Breast epithelium (tissue), 4 donors: ENCODE measurements at places on chromosomes 5 and 9.

DNA sequence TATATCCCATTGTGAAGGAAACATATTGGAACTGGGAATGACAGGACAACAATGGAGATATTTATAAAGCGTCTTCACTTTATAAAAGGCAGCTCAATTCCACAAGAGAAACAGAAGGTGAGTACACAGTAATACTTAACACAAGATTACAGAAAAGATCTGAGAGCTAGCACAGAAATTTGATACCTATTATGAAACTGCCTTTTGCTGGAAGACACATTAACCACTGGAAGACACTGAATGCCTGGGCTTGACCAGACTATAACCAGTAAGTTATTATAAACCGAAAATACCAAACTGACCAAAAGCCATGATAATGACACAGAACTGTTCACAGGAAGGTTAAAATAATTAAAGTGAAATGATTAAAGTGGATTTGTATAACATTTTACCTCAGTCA is 195.4 kb downstream of the NR2F1-AS1 start:
- no peak for DNase-seq

DNA sequence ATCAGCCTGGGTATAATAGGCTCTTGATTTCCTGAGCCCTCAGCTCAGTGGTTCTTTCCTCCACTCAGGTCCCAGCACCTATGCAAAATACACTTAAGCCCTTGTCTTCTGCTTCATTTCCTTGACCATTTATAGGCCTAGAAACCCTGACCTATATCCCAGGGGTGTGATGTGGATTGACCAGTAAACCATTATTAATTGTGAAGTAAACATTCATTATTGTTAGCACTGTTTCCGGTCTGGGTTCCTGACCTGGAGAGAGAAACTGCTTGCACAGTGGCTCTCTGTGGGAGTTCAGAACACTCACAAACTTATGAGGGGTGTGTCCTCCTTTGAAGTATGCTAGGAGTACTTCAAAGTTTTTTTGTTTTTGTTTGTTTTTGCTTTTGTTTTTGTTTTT is 19.6 kb upstream of the TOMM5 start:
- no peak for DNase-seq

DNA sequence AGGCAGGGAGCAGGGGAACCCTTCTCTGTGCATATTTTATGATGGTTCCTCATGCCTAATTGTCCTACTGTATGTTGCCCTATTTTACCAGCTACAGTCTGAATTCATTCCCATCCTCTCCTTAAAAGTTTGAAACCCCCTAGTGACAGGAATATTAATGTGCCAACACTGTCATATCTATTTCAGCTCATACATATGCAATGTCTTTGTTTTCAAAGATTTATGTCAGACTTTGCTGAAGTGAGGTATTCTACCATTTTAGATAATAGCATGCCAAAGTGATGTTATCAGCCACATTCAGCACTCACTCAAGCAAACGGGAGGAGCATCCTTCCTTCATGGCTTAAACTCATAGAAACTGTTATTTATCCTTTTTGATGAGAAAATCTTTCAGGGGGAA is 696.5 kb downstream of the NR2F1-AS1 start:
- DNase-seq: no peak

DNA sequence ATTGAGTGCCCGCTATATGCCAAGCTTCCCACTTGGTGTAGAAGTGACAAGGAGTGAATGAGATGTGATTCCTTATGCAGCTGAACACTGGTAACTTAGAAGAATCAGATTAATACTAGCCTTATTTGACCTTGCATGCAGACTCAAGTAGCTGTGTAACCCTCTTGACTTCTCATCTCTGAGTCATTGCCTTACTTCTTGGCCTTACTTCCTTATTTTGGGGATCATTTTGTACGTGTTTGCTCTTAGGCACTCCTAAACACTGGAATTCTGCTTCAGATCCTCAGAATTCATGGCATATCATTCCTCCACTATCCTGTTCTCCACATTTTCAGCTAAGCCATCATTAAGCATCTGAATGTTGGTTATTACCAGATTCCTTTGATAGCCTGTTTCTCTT is 948.9 kb upstream of the ARRDC3 start:
- DNase-seq: no peak

DNA sequence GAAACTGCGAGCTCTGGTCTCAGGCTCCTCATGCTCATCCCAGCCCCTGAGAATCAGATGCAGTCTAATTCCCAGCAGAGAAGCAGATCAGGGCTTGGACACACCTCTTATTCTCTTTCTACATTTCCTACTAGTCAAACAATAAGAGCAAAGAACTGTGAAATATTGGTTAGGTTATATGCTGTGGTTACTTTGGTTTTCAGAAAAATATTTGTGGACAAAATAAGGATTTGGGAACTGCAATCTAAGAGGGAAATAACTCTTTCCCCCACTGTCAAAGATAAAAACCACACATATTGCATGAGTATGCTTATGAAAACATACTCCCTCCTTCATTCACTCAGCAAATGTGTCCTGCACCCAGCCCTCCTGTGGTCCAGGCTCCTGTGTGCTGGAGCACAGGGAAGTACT is 164.5 kb upstream of the S1PR3 start:
- DNase-seq: no peak

DNA sequence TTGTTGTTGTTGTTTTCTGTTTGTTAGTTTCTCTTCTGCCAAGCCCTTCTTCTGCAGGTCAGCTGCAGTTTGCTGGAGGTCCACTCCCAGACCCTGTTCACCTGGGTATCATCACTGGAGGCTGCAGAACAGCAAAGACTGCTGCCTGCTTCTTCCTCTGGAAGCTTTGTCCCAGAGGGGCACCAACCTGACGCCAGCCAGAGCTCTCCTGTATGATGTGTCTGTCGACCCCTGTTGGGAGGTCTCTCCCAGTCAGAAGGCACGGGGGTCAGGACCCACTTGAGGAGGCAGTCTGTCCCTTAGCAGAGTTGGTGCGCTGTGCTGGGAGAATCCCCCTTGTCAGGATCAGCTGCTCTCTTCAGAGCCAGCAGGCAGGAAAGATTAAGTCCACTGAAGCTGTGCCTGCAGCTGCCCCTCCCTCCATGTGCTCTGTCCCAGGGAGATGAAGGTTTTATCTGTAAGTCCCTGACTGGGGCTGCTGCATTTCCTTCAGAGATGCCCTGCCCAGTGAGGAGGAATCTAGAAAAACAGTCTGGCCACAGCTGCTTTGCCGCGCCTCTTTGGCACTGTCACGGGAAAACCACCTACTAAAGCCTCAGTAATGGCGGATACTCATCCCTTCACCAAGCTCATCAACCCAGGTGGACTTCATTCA is 299.2 kb downstream of the EDIL3 start:
- DNase-seq: no peak

- no peak for DNase-seq
Measured at GRCh38 chr9:7376833-7377232, 422.7 kb downstream of the DMAC1 start.

- no peak for DNase-seq
Measured at GRCh38 chr9:91486699-91487497, 63.3 kb upstream of the NFIL3 start.

GRCh38 chr9:129104051-129104450 is 6.5 kb downstream of the CRAT start:
- no peak for DNase-seq

DNA sequence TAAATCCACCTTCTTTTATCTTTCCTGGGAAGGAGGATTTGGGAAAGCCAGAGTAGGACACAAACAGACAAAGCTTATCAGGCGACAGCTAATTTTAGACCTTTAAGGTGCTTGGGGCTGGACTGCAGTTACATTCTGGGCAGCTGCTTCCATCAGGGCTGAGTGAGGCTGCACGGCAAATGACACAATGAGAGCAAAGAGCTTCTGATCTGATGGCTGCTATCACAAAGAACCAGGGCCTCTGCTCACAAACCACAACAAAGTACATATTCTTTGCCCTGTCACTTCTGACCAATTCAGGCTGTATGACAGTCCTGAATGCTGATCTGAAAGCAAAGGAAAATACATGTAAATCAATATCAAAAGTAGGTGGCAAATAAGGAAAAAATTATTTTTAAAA is 93.1 kb downstream of the MRPS27 start:
- DNase-seq: no peak

- no peak for DNase-seq
Measured at GRCh38 chr9:112570671-112571167, 84.1 kb downstream of the KIAA1958 start.

DNA sequence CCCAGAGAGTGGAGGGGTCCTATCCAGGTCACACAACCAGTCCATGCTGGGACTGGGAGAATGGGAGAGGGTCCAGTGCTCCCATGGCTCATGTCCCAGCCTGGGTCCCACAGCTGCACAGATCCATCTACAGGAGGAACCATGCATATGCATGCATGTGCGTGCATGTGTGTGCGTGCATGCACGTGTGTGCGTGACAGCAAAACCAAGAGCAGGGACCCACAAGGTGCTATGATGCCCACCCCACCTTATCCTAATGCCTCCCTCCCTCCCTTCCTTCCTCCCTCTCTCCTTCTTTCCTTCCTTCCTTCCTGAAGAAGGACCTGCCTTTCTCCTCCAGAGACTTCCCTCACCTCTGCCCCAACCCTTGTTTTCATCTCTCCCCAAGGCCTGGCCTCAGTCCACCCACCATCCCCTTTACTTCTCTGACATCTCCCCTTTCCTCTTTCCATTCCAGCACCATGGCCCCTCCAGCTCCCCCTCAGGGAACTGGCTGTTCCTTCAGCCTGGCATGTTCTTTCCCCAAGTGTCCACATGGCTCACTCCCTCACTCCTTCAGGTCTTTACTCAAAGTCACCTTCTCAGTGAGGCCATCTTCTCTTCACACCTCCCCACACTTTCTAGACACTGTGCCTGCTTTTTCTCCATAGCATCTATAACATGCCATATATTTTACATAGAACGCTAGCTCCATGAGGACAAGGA is 21.8 kb downstream of the AQP7 start:
- no peak for DNase-seq

DNA sequence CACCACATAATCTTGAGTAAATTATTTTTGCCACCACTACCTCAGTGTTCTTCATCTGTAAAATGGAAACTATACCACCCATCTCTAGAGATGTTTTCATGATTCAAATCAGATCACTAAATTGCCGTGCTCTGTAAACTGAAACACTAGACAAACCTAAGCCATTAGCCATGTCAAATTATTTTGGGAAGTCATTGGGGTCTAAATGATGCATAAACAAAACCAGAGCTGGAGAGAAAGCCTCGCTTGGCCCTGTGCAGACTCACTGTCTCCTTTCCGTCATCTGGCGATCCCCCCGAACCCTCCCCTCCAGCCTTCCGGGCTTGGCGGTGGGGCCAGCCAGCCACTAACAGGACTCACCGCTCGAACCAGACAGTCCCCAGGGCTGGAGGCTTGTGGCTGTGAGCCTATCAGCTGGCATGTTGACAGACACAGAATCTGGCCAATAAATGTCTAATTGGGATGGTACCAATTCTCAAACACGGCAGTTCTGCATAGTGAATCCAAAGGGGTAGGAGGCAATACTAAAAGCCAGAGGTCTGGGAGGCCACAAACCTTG is 256.5 kb downstream of the SEC61B start:
- DNase-seq: no peak

- no peak for DNase-seq
Measured at GRCh38 chr5:158514319-158514985, 585.3 kb downstream of the EBF1 start.

DNA sequence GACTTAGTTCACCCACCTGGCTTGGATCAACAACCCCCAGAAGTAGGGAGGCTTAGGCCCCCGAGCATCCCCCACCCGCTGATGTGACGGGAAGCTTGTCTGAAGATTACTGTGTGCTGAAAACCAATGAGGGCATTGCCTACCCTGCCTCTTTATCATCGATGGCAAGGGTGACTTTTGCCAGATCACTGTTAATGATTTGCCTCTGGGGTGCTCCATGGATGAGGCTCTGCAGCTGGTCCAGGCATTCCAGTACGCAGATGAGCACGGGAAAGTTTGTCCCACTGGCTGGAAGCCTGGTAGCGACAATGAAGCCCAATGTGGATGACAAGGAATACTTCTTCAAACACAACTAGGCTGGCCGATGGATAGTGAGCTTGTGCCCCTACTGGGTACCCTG is 22.0 kb downstream of the RUFY1 start:
- no peak for DNase-seq

DNA sequence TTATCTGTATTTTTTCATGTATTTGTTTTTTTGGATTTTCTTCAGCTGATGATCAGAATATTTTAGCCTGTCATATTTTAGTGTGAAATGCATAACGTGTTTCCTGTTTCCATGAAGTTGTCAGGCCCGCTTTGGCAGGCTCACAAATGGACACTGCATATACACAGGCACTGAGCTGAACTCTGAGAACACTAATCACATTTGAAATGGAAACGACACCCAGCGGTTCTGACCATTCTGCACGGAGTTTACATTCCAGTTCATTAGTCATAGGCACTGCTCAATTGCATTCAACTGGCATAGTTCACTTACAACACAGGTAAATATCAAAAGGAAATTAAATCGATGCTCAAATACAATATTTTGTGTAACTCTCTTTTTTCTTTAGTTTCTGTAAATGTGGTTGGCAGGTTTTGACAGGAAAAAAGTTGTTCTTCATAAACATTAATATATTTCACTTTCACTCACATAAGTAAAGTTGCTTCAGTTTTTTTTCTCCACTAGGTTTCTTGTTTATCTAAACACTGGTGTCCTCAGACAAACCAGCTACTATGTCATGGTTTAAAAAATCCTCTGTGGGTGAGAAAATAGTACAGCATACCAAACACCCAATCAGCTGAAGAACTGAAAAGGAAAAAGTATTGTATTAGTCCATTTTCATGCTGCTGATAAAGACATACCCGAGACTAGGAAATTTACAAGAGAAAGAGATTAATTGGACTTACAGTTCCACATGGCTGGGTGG is 559.0 kb upstream of the DAP start:
- DNase-seq: no peak

DNA sequence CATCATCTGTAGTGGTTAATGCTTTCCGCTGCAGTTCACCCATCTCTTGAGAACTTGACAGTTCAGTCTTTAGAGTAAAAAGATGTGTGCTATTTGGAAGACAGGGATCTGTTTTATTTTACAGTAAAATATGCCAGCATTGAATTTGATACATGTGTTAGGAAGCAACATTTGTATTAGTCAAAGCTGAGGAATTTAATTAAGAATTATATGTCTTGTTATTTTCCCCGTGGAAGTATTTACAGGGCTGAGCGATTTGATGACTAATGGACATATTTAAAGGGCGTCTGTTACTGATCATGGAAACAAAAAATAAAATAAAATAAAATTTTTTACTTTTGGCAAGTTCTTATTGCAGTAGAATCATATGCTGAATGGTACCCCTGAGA is 101.3 kb downstream of the PAM start:
- DNase-seq: no peak
